ENCODE measurements at places on chromosomes 7 and 10.

DNA sequence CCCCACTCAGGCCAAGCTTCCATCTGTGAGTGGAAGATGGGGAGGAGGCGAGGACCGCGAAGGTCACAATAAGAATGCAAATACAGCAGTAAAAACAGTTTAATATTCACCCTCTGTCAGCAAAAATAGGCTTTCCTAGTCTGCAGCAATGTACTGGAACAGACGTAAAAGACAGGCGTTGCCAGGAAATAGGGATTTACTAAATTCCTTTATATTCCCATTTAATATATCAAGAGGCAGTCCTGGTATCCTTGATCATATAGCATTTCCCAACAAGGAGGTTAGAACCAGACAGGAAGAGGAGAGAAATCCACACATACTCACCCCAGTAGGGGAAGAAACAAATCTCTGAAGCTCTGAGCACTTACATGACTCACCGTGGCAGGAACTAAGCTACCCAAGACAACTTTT lies 1054.9 kb upstream of the C7orf33 start:
- no peak for DNase-seq

DNA sequence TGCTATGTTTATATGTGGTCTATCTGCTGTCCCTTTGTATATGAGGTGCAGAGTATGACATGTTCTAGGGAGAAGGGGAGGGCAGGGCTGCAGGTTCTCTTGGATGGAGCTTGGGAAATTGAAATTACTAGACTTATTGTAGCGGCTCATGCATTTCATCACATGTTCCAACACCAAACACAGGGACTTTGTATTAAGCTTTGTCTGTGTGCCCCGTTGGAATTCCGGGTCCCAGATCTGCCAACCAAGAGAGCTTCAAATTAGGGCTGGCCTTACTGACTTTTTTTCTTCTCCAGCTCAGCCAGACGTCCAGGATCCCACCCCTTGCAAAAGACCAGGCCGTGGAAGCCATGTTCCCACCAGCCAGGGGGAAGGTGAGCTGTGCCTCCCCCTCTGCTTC lies 3.4 kb downstream of the ZNF789 start:
- no peak for DNase-seq

DNA sequence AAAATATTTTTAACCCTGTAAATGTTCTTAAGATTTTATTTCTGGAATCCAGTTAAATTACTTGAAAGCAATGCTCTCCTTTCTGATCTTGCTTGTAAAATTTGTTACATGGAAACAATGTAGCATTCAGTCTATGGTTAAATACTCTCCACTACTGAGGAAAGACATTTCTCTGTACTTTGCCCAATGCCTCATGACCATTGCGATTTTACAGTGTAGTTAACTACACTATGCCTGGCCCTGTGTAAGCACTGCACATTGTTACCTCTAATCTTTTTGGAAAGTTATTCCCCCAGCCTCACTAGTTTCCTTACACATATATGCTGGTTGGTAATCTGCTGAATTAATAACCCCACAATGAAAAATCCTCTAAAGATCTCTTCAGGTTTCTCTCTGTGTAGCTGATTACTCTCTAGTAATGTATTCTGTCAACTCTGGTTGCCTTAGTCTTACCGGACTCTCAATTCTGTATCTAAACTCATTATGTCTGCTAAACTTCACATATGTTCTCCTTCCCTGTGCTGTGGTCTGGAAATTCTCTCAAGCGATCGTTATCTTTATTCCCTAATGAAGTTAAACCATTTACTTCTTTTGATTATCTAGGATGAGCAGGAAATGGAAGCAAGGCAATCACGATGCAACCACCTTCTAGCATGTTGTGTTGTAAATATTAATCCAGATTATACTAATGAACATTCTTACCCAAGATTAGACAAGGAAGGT lies 58.7 kb upstream of the TMEM106B start:
- DNase-seq: no peak

- DNase-seq: no peak
Measured at GRCh38 chr10:24485304-24485703, 238.4 kb downstream of the ARHGAP21 start.

All from DMS 273 treated with DMSO at 0.1 percent for 48 hours (cell line).